ENCODE measurements at places on chromosomes 12 and 14.

- no peak for DNase-seq
These were observed 127.3 kb upstream of the TMPO start for GRCh38 chr12:98388126-98388525.

- peak; percentile 92 for DNase-seq
These were observed 874.9 kb downstream of the NRXN3 start for GRCh38 chr14:79044894-79045624.

- DNase-seq, result peak; percentile 75
These were observed 7.8 kb downstream of the ZFP36L1 start for GRCh38 chr14:68784978-68785533.

- no peak for DNase-seq
These were observed 846.7 kb downstream of the TMEM121 start for GRCh38 chr14:106372870-106373652.

GRCh38 chr12:106976668-106977067 lies 10.3 kb downstream of the MTERF2 start:
- no peak for DNase-seq

Measured in EH (cell line).